Fibroblast of the aortic adventitia (primary cell): ENCODE measurements at places on chromosomes 13 and 19.
A peak's percentile ranks its signal among the peaks of the same experiment; 100 is the strongest.

- DNase-seq: no peak
Observed at GRCh38 chr13:76363682-76364289, 522.4 kb downstream of the KCTD12 start.

GRCh38 chr19:41997121-41997850, 3.3 kb upstream of the ATP1A3 start:
- peak; percentile 38 for DNase-seq

DNA sequence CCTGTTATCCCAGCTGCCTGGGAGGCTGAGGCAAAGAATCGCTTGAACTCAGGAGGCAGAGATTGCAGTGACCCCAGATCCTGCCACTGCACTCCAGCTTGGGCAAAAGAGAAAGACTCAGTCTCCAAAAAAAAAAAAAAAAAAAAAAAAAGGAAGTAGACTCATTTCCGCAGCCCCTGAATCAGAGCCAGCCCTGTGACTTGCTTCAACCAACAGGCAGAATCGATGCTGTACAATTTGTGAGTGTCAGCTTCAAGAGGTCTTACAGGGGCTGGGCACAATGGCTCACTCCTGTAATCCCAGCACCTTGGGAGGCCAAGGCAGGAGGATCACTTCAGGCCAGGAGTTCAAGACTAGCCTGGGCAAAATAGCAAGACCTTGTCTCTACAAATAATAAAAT, 12.8 kb downstream of the ANKRD27 start:
- DNase-seq: peak; percentile 54

GRCh38 chr19:31253526-31254179, 95.6 kb downstream of the TSHZ3 start:
- no peak for DNase-seq

- no peak for DNase-seq
Observed at GRCh38 chr13:70191034-70191433, 82.8 kb upstream of the KLHL1 start.

DNA sequence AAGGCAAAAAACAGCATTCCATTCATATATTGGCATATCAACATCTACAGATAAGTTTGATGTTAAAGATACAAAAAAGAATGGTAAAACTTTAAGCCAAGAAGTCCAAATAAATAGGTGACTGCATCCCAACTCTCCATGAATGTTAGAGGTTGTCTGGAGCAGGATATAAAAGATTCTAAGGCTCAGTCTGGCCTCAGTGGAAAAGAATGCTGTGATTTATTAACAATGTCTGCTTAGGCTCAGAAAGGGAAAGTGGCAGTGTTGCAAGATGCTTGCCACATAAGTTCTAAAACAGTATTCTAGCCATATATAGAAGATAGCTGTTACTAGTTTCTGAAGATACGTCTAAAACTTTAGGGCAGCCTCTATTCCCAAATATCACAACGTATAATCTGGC, 179.8 kb upstream of the NBEA start:
- peak; percentile 10 for DNase-seq

- DNase-seq: no peak
Observed at GRCh38 chr13:99332456-99332855, 25.3 kb upstream of the GPR183 start.

DNA sequence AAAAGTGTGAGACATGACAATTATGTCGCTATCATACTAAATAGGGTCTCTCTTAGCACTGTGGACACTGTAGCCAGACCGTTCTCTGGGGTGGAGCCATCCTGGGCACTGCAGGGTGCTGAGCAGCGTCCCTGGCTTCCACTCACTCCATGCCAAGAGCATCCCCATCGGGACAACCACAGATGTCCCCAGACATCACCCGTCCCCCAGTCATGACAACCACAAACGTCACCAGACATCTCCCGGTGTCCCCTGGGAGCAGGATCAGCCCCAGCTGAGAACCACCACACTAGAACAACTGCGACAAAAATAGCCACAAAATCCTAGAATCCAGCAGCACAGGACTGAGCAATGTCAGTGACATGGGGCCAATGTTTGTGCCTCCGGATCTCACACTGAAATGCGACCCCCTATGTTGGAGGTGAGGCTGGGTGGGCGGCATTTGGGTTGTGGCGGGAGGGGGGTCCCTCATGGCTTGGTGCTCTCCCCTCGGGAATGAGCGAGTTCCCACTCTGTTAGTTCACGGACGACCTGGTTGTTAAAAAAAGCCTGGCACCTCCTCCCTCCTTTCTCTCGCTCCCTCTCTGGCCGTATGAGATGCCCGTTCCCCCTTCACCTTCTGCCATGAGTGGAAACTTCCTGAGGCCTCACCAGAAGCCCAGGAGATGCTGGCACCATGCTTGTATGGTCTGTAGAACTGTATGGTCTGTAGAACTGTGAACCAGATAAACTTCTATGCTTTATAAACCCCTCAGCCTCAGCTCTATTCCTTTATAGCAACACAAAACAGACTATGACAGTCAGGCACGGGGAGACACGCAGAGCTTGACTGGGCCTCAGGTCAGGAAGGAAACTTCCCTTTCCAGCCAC, 93.9 kb downstream of the GADD45B start:
- no peak for DNase-seq
